ENCODE measurements at places on chromosomes 2 and 18.

DNA sequence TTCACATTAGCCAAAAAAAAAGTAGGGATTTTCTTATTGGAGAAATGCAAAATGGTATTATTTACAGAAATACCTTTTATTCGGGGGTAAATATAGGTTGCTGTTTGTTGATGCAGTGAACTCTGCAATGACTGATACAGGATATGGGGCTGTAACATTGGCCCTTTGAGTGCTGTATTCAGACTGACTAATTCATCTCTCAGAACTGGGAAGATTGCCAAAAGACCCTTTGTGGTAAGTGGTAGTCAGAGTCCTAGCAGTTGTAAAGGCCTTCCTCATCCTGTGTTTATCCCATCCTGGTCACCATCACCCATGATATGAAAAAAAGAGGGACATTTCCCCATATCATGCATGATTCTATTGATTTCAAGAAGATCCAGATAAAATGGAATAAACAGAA, 14.0 kb upstream of the DCC start:
- DNase-seq: no peak

DNA sequence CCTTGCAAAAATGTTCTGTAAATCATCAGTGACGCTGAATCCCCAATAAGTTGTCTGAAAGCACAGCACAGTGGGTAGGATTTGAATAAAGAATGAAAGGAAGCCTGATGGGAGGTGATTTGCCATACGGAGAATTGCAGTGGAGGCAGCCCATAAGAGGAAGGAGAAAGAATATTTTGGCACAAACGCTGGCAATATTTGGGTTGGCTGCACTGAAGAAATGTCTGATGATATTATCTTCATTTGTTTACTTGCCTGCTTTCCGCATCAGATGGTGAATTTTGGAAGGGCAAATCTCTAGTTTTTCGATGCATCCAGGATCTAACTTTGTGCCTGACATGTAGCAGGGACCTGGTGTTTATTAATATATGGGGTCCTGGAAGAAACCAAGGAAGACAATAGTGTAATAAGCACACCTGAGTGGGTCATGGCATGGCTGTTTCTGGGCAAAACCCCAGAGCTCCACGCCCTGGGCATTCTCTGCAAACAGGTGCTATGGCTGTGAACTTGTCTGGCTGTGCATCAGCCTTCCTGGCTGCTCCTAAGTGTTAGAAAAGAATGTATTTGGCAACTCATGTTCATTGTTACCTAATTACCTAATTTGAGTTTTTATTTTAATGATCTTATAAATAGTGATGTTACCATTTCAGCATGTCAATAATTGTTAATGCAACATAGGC, 5.9 kb downstream of the GALR1 start:
- DNase-seq: no peak

- no peak for DNase-seq
Observed at GRCh38 chr2:51601706-51602105, 569.8 kb upstream of the NRXN1 start.

DNA sequence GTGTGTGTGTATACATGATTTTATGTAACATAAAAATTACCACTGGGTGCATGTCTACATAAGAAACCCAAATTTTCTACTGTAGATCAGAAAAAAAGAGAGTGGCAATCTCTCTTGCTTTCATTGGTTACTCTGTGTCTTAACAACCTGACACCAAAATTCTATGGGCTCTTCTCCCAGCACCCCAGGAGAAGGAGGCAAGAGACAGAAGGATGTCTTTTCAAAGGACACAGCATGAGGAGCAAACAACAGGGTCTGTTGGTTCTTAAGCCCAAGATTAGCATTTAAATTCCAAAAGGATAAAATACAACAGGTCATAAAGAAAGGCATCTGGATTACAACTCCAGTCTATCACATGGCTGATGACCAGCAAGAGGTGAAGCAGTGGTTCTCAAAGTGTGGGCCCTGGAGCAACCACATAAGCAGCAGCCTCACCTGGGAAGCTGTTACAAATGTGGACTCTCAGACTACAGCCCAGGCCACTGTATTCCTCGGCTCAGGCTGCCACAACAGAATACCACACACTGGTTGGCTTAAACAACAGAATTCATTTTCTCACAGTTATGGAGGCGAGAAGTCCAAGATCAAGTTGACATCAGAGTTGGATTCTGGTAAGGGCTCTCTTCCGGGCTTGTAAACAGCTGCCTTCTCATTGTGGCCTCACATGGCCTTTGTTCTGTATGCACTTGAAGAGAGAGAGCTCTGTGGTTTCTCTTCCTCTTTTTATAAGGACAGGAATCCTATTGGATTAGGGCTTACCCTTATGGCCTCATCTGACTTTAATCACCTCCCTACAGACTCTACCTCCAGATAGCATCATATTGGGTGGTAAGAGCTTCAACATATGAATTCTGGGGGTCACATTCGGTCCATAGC, 79.8 kb upstream of the RNF152 start:
- DNase-seq: no peak

DNA sequence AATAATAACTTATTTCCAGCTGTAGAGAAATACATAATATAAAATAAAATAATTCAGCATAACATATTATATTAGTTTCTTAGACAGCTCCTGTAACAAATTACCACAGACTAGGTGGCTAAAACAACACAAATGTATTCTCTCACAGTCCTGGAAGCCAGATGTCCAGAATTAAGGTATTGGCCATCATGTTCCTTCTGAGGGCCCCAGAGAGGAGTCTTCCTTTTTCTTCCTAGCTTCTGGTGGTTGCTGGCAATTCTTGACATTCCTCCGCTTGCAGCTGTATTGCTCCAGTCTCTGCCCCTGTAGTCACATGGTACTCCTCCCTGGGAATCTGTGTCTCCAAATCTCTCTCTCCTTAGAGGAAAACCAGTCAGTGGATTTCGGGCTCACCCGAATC, 146.8 kb downstream of the RBM43 start:
- DNase-seq: no peak

DNA sequence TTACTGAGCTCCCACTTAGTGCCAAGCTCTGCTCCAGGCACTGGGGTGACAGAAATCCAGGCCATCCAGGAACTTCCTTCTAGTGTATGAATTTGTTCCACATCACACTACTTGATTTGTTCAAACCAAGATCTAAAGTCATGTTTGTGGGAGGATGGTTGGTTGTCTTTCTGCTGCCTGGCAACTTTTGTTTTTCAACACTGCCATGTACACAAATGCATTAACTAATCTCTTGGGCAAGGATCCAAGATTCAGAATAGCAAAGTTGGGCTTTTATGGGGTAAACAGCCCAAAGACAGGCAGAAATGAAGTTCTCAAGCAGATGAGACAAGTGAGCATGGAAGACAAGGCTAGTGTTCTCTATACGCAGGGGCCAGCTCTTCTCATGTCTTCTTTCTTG, 53.4 kb upstream of the PROKR1 start:
- no peak for DNase-seq

DNA sequence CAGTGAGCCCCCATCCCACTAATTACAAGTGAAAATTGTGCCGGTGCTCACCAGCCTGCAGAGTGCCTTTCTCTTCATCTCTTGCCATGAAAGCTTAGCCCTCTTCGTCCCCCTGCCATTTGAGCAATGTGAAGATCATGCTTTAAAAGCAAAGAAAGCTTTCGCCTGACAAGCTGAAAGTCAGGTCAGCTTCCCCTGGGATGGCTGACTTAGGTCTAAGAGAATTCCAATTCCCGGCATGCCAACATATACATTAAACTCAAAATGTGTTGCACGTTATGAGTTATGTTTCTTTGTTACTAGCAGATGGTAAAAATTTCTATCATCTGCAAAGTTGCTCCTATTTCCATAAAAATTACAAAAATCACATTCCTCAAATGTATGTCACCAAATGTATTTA, 129.8 kb downstream of the AFF3 start:
- no peak for DNase-seq

- peak; percentile 9 for DNase-seq
Observed at GRCh38 chr2:51344886-51345285, 313.0 kb upstream of the NRXN1 start.

GRCh38 chr2:200302940-200303727, 3.4 kb upstream of the SPATS2L start:
- DNase-seq: no peak

- DNase-seq: no peak
Observed at GRCh38 chr18:72140007-72140406, 404.1 kb downstream of the CBLN2 start.

- no peak for DNase-seq
Observed at GRCh38 chr2:49002750-49003149, 151.6 kb downstream of the FSHR start.

DNA sequence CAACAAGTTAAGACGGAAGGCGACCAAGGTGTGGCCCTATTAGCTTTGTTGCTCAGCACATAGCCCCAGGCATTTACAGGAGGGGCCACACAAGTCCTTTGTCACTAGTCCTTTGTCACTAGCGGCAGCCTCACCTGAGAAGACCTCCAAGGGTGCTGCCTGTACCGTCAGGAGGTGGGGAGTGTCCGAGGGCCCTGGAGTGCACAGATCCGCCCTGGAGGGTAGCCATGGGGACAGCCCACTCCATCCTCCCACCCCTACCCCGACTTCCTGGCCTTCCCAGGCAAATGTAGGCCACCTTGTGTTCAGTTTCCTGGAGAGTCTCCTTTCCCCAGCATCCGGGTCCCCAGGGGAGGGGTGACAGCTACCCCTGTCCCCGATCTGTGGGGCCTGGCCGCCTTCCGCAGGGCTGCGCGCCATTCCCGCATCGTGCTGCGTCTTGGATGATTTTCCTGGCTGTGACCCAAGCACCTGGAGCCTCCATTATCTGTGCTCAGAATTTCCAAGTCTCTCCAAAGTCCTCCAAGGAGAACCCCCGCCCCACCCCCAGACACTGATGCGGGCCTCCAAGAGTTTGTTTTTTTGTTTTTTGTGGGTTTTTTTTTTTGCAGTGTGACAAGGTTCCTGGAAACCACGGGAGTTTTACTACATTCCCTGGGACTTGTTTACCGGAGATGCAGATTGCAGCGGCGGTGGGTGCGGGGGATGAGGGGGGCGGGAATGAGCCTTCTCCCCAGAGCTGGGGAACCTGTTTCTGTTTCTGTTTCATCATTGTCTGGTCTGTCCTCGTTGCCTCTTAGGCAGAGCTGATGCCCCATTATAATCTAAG, 28.6 kb downstream of the TEX44 start:
- DNase-seq: no peak

DNA sequence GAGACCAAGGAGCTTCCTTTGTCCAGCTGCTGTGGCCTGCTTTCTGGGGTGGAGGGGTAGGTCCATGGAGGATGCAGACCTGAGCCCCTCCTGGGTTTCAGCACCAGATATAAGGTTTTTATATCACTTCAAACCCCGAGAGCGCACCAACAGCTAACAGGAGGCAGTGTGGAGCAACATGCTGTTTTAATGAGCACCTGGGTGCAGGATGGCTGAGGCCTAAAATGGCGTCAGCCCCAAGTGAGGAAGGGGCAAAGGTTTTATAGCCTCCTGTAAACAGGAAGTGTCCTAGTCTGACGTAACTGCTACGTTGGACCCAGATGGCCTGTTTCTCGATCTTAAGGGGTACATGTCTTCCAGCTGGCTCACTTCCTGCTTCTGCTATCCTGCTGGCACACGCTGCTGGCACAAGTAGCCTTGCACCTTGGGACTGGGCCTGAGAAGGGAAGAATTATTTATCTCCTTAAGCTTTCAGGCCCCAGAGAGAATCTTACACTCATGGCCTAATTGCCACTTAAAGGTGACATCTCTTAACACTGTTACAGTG, 11.4 kb upstream of the REG1B start:
- DNase-seq: no peak

GRCh38 chr2:16860627-16861026, 195.0 kb upstream of the CYRIA start:
- DNase-seq: no peak

GRCh38 chr2:39542523-39542922, 105.4 kb upstream of the MAP4K3 start:
- peak; percentile 85 for DNase-seq

- DNase-seq: no peak
Observed at GRCh38 chr2:98009887-98010760, 14.4 kb upstream of the TMEM131 start.

DNA sequence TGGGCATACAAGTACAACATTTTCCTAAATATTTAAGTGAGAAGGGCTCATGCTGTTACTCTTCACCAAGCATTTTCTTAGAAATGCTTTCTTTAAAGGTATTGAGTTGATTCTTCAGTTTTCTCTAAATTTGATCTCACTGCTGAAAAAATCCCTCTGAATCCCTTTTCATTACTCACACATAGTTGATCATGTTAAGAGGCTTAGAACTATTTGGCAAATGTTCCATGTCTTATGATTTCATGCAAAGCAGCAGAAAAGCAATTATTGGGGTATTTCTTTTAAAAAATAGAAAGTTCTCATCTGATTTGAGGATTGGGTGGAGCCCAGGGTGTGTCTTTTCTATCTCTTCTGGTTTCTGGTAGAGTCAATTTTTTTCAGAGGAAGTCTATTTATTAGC, 1079.8 kb upstream of the ZEB2 start:
- no peak for DNase-seq

- no peak for DNase-seq
Observed at GRCh38 chr2:233356546-233357308, 2.4 kb downstream of the DGKD start.

DNA sequence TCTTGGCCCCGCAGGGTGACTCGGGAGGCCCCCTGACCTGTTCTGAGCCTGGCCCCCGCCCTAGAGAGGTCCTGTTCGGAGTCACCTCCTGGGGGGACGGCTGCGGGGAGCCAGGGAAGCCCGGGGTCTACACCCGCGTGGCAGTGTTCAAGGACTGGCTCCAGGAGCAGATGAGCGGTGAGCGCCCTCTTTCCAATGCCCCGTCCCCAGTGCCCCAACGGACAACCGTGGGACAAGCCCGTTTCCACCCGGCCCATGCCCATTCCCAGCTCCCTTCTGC, 2.6 kb upstream of the CHRND start:
- no peak for DNase-seq

DNA sequence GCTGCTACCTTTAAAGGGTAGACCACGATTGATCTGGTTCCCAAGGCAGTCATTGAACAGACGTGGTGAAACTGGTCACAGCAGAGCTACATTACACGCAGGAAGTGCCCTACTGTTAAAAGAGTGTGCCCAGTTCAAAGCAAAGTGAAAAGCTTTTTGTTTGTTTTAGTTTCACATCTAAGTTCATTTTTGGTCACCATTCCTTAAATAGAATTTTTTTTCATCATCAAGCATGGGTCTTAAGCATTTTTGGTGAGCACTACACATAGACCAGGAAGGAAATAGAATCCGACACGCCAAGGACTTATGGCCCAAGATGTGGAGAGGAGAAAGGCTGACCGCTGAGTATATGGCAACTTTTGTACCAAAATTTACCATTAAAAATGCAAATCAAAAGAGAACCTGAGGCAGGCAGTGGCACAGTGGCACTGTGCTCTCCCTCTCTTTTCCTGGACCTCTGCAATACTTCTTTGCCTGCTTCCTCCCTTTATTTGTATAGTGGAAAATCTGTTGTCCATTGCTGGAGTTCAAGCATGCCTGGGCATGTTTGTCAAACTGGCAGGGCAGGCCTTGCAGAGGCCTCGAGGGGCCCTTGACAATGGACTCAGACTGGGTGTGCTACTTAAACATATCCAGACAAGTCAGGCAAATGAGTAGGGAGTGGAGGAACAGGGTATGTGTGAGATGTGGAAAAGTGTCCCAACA, 42.6 kb upstream of the HNRNPA3 start:
- peak; percentile 41 for DNase-seq

GRCh38 chr18:79576686-79577351, 102.8 kb upstream of the CTDP1 start:
- no peak for DNase-seq
